ENCODE measurements at places on chromosomes 3 and 15.

- DNase-seq = no peak
Observed at GRCh38 chr3:59411694-59412093, 361.9 kb upstream of the CFAP20DC start.

GRCh38 chr15:69096626-69097025 is 63.8 kb upstream of the GLCE start:
- DNase-seq = no peak

DNA sequence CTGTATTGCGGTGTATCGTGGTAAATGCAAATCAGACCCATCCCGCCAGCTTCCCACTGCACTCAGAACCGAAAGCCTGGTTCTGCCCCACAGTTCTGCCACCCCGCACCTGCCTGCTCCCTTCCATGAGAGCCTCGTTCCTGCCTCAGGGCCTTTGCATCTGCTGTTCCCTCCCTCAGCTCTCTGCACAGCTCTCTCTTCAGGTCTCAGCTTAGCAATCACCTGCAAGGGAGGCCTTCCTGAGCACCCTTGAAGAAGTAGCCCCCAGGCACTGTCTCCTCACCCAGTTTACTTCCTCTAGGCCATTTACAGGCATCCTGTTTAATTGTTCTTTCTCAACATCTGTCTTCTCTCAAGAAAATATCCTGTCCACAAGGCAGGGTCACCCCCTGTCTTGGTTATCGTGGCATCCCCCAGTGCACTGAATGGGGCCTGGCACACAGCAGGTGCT is 13.3 kb upstream of the IQSEC1 start:
- no peak for DNase-seq

- DNase-seq = no peak
Observed at GRCh38 chr3:126665959-126666657, 11.2 kb upstream of the TXNRD3 start.

GRCh38 chr3:70621451-70621850 is 309.0 kb upstream of the MDFIC2 start:
- DNase-seq = no peak

- no peak for DNase-seq
Observed at GRCh38 chr3:69484507-69485393, 98.9 kb upstream of the FRMD4B start.

Data from RWPE1 (cell line).